ENCODE measurements at places on chromosomes 4 and X.

GRCh38 chrX:29648161-29648560 lies 567.2 kb upstream of the MAGEB2 start:
- no peak for DNase-seq

DNA sequence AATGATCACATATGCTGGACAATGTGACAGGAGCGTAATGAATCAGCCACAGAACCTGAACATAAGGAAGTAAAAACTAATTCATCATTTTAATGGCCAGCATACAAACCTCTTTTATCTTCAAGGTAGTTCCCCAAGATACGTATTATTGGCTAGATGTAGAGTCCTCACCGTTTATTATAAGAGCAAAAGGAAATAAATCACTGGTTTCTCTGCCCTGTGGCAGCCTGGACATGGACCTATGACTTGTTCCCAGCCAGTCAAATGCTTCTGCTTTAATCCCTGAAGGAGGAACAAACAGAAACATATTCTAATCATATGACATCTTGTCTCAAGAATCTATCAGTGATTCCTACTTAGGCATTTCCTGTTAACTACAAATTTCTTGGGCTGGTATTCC lies 86.8 kb upstream of the FAM241A start:
- no peak for DNase-seq

DNA sequence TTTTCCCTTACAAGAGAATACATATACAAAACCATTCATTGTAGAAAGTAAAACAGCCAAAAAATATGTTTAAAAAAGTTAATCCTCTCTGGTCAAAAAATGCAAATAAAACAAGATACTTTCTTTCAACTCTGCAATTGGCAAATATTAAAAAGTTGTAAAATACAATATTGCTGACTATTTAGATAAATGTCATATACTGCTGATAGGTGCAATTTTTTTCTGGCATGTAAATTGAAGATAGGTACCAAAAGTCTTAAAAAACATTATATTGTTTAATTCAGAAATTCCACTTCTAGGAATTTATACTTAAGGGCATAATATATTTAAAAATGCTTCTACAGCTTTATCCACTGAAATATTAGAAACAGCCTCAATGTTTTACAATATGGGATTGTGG lies 66.4 kb upstream of the TLL1 start:
- DNase-seq = no peak

DNA sequence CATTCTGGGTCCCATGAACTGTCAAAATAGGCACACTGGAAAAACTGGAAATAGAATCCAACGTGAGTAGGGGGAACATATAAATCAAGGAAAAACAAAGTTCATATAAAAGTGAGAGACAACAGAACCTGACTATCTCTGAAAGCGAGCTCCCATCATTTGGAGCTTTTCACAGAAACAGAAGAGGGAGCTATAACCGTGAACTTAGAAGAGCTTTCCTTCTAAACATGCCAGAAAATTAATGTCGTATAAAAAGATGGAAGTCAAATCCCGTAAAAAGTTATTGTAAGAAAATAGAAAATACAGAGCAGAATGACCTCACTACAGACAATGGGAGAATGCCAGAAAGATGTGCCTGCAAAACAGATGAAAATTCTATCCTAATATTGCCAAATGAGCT lies 23.9 kb upstream of the HSD17B10 start:
- DNase-seq = no peak

GRCh38 chr4:3719836-3720235 lies 46.3 kb upstream of the ADRA2C start:
- DNase-seq = no peak

DNA sequence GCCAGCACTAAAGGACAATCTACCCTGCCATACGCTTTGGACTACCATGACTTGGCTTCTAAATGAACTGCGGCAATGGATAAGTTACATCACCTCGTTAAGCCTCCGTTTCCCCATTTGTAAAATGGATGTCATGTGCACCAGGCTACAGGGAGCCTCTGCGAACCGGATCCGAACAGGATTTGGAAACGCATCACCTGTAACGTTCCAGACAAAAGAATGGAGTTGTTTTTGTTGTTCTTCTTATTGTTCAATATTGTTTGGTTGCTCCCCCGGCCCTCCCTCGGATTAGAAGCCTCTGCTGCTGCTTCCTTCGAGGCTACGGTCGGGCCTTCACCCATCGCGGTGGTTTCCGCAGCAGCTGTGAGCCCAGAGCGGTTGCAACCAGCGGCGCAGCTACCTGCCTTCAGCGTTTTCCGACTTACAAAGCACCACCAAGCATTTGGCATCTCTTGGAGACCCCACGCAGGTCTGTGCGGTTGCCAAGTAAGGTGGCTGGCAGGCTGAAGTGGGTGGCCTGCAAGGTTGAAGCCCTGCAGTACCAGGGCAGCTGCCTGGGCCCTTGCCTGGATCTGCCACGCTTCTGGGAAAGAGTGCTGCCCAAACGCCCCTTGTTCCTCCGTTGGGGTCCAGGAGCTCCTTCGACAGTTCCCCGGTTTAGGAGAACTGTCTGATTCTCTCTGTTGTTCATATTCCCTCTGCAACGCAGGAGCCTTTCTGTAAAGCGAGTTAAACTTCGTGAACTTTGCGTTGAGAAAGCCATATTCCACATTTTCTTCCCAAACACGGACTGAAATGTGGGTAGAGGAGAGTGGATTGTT lies 7.1 kb downstream of the NKX3-2 start:
- DNase-seq = no peak

DNA sequence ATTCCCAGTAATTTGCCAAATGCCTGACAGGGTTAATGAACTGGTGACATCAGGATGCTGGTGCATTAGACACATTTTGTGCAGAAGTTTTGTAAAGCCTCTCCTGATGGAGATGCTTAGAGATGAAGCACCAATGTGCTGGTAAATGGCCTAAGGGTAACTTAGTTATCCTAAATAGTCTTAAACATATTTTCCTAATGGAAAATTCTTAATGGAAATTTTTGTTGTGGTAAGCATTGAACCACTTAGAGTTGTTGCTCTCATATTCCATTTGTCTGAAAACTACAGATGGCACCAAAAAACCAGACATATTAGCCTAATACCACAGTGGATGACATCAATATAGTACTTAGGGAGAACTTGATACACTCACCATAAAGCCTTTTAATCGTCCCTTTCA lies 154.5 kb upstream of the ANK2 start:
- DNase-seq = no peak

DNA sequence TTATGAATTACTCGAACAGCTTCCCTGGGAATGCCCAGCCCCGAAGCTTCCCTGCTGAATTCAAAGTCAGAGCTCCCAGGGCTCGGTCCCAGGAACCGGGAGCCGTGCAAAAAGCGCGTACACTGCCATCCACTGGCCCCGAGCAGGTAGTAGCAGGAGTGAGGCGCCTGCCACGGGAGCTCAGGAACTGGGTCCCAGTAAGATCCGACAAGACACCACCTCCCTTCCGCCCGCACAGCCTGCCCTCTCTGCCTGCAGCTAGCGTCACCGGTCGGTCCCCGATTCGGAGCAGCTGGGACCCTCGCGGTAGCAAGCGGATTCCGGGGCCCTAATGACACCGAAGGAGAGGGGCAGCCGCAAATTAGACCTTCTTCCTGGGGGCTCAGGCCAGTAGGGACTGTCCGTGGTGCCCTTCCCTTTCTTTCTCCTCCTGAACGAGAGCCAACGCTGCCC lies 1.2 kb downstream of the CORIN start:
- peak; percentile 16 for DNase-seq

DNA sequence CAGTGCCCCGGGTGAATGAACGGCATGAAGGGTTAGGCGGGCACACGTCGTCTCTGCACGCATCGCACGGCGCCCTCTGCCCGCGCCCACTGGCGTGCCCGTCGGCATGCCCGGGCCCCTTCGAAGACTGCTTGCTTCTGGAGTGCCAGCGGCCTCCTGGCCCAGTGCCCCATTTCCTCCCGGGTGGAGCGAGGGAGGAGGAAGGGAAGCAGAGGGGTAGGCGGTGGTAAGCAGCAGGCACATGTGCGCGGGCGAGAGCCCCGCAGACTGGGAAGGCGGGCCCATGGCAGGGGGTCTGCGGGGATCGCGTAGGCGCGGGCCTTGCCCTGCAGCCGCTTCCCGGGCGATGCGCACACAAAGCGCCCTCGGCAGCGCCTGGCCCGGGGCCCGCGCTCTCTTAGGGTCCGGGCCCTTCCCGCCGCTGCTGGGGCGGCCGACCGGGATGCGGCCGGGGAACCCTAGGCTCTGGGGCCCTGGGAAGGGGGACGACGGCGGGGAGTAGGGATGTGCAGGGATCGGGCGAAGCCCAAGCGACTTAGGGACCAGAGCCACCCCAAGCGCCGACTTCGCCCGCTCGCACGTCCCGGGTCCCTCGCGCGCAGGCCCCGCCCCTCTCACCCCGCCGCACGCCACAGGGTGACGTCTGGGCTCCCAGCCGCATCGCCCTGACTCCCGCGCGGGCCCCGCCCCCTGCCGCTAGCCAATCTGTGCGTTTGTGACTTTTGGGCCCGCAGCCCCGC lies 866 bp upstream of the EMD start:
- DNase-seq = peak; percentile 29

- no peak for DNase-seq
These were observed 12.2 kb downstream of the NOCT start for GRCh38 chr4:139027776-139028175.

DNA sequence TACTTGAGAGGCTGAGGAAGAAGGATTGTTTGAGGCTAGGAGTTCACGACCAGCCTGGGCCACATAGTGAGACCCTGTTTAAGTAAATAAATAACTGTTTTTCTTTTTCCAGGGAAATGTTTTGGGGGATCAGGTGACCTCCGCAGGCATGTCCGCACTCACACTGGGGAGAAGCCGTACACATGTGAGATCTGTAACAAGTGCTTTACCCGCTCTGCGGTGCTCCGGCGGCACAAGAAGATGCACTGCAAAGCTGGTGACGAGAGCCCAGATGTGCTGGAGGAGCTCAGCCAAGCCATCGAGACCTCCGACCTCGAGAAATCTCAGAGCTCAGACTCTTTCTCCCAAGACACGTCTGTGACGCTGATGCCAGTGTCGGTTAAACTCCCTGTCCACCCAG lies 30.5 kb downstream of the ZBTB49 start:
- no peak for DNase-seq

GRCh38 chr4:88758264-88758663 lies 60.6 kb upstream of the NAP1L5 start:
- no peak for DNase-seq

GRCh38 chr4:89894649-89895550 lies at the start of gene MMRN1:
TSS of gene MMRN1 (plus strand) at chr4:89894854. CDS start at chr4:89894972, 118 bp downstream.
- no peak for DNase-seq

GRCh38 chrX:959595-959994 lies 252.9 kb downstream of the CRLF2 start:
- DNase-seq = no peak

- no peak for DNase-seq
These were observed 62.0 kb downstream of the MBNL3 start for GRCh38 chrX:132426695-132427281.

DNA sequence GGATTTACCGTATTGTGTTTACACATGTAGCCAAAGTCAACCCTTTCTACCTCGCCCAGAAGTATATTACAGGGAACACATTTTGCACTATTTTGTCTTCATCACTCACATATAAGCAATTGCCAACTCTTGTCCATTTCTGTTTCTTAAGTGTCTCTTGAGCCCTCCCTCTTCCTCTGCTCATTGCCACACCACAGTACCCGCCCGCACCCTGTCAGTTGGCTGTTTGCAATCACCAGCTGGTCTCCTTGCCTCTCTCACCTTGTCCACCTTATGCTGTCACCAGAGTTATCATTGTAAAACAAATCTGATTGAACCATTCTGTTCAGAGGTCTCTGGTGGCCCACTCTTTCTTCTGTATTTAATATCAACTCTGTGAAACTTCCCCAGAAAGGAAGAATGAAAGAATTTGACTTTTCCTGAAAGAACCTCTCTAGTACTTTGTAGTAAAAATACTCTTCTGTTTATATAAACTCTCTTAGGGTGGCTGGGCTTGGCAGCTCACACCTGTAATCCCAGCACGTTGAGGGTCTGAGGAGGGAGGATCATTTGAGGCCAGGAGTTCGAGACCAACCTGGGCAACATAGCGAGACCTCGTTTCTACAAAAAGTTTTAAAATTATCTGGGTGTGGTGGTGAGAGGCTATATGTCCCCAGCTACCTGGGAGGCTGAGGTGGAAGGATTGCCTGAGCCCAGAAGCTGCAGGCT lies 50.2 kb downstream of the ING2 start:
- no peak for DNase-seq

DNA sequence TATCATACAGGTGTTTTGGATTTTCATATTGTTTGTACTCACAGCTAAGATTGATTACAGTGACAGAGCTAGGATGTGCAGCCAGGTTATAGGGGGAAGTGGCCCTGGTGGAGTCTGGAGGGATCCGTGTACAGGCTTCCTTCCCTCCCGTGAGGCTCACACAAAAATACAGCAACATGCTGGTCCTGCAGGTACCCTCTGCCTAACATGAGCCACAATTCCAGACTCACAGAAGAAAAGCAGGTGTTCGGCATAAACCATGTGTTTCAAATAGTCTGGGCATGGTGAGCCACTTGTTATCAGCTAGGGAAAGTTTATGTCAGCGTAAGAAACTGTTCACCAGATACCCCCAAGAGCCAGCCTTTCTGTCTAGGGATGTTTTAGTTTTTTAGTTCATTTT lies 82.9 kb downstream of the HTT start:
- no peak for DNase-seq

GRCh38 chrX:105462186-105462585 lies 241.7 kb upstream of the TEX13A start:
- DNase-seq = no peak

- DNase-seq = no peak
These were observed 84.7 kb downstream of the OTC start for GRCh38 chrX:38437093-38437492.

- no peak for DNase-seq
These were observed 38.5 kb downstream of the LAMTOR3 start for GRCh38 chr4:99855678-99856077.

DNA sequence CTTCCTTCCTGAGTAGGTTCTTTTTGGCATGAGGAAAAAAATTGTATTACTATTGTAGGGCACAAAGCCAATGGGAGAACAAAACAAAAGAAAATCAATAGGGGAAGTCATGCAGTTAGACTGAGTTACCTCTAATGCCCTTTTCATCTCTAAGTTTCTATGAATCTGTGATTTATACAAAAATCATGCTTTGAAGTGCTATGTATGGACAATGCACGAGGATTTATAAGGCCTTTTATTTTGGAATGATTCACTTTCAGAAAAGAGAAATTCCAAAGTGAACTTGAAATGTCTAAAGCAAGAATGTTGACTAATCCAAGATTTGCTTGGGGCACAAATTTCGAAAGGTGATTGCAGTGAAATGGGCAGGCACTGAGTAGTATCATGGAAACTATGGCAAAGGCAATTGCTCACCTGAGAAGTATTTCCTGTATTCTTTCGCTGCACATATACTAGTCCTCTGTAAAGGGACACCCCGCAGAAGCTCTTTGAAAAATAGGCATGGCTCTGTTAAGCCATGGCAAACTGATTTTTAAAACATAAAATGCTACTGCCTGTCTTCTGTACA lies 52.8 kb downstream of the ADGRG4 start:
- DNase-seq = no peak

DNA sequence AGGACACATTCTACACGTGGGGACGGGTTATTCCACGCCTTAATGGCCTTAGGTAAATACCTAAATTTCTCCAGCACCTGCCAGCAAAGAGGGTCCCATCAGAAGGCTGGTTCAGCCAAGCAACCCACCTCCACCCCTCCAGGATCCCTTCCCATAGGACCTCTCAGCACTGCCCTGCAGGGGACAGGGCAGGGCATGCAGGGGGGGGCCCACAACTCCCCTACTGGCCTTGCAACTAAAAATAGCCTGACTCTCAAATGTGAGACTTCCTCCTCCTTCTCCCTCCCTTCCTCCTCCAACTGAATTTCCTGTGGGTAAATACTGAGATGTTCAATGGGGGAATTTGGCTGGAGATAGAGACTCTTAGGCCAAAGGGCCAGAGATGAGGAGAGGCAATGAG lies 6.3 kb downstream of the LAS1L start:
- no peak for DNase-seq

GRCh38 chrX:95760356-95760755 lies 924.3 kb upstream of the DIAPH2 start:
- no peak for DNase-seq
